HS-5 (cell line): ENCODE measurements at places on chromosomes 3 and 15.

- no peak for DNase-seq
Observed at GRCh38 chr15:68427366-68427765, 4.6 kb downstream of the ITGA11 start.

DNA sequence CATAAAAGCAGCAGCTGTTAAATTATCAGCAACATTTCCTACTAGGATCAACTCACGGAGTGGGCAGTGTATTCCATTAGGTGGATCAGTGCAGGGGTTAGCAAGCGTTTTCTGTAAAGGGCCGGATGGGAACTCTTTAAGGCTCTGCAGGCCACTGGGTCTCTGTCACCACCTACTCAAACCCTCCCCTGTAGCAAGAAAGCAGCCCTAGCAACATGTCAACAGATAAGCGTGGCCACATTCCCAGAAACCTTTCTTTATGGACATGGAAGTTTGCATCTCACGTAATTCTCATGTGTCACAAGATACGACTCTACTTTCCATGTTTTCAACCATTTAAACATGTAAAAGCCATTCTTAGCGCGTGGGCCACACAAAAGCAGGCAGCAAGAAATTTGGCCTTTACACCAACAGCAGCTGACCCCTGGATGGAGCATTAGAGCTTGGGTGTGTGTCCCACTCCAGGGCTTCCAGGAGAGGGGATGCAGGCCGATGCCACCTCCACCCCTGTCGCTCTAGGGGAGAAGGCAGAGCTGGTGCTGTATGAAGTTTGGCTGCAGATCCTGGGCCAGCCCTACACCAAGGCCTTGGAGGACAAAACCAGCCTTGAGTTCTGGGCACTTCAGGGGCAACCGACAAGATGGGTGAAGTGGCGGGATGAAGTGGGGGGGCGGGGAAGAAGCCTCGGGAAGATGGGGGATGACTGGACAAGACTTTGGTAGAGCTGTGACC is 48.2 kb upstream of the CSPG4 start:
- DNase-seq, result no peak

DNA sequence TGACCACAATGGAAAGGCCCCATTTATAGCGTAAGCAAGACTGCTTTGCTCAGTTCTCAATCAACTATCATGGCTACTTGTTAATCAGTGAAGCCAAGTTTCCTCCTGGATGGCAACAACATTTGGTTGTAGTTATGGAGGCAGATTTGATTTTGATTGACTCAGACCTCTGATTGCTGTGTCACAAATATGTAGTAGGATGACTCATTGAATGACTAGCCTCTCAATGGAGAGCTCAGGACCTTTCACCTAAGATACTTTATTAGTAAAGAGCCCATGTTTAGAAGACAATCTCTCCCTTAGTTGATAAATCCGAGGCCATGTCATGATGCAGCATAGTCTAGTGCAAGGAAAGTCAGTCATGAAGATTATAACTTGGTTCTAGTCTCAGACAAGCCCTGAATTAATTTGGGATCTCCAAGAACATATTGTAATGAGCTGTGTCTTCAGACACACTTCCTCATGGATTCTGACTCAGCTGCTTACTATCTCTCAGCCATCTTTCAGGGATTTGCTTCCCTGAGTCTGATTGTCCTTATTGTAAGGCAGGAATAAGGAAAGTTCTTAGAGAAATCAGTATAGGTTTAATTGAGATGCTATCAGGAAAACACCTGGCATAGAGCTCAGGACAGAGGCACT is 397.4 kb upstream of the TMCO5A start:
- DNase-seq, result peak; percentile 91

- peak; percentile 94 for DNase-seq
Observed at GRCh38 chr3:15269091-15269989, 63.0 kb downstream of the SH3BP5 start.

- DNase-seq, result no peak
Observed at GRCh38 chr15:101452572-101452971, 36.9 kb downstream of the PCSK6 start.

DNA sequence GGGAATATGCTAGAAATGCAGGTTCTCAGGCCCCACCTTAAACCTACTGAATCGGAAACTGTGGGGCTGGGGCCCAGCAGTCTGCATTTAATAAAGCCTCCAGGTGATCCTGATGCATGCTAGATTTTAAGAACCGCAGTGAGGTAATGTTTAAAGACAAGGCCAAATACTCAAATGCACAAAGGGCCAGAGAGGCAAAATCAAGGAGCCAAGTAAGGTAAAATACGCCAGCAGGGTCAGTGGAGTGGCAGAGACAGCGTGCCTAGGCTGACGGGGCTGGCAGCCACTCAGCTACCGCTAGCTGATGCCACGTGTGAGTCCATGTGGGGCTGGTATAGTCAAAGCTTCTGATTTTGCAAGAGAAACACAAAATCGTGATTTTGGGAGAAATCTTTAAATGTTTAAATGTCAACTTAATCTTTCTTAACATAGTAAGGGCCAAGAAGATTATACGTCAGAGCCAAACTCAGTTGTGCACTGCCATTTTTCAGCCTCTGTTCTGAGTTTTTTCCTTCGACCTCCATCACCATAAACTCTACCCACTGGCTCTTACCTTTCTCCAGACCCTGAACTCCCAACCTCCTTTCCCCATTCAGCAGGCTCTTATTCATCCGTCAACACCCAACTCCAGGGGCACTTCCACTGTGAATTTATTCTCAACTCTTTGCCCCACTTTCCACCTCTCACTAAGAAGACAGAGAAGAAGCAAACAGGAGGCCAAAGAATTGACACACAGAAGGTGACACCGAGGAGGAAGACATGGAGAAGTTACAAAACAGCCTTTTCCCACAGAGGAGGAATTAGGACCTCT is 136.6 kb upstream of the RAD18 start:
- no peak for DNase-seq

GRCh38 chr3:34504775-34505174 is 706.3 kb downstream of the PDCD6IP start:
- no peak for DNase-seq

GRCh38 chr15:63833021-63833696 is 589 bp downstream of the HERC1 start:
- DNase-seq, result no peak

GRCh38 chr3:124691599-124691998 is 38.7 kb upstream of the UMPS start:
- DNase-seq, result no peak

- no peak for DNase-seq
Observed at GRCh38 chr3:48960841-48961413, 29.1 kb upstream of the P4HTM start.

- DNase-seq, result no peak
Observed at GRCh38 chr15:93288728-93289294, 199.8 kb upstream of the RGMA start.

DNA sequence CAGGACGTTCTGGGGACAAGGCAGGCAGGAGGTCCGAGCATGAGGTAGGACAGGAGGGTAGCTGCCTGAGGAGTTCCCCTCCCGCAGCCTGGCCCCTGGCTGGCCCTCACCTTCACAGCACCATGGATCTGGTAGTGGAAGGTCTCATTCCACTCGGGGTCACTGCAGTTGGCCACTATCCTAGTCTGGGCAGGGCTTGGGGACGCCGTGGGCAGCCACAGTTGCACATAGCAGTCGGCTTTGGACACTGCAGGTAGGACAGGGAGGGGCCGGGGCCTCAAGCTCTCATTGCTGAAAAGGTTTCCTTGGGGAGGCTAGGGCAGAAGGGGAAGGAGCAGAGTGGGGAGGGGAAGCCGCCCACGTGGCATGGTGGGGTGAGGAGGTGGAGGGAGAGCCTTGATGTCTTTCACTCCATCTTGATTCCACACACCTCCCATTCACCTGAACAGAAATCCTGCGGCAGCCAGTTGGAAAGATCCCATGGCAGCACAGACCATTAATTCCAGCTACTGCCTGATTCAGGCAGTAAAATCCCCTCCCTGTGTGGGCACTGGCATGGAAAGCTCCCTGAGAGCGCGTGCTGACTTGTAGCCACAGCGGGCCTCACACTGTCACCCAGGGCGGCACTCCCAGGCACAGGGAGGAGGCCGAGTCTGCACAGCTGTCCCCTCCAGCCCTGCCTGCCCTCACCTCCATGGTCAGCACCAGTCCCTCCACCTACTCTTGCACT is 2.1 kb downstream of the PLA2G4F start:
- DNase-seq, result no peak

- no peak for DNase-seq
Observed at GRCh38 chr15:99029341-99030144, 22.0 kb upstream of the PGPEP1L start.

DNA sequence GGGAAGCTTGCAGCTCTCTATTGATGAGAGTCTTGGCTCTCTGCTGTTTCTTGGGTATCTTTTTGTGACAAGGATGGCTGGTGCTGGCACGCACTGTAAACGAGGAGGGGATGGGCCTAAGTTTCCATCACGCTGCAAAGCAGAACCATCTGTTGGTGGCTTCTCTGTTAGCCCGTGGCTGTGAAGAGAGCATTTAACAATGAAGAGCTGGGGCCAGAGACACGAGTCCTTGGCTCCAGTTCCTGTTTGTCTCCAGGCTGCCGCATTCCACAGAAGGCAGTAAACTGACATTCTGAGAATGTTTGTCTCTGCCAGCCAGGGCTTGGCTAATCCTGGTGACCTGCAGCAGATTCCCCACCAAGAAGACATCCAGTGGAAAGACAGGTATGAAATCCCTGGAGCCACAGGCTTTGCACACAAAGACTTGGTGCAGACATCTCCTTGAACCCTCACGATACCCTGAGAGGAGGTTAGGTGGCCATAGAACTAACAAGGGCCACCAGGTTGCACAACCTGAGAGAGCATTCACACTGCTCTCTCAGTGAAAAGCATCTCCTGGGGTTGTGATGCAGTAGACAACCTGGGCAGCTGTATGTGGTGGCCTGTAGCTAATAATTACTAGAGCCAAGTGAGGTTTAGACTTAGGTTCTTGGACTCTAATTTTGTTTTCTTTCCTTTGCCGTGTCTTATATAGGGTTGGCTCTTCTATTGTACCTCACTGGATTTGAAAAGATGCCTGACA is 130.9 kb downstream of the ASB7 start:
- DNase-seq, result no peak

- no peak for DNase-seq
Observed at GRCh38 chr3:16528106-16528505, 14.6 kb upstream of the RFTN1 start.

DNA sequence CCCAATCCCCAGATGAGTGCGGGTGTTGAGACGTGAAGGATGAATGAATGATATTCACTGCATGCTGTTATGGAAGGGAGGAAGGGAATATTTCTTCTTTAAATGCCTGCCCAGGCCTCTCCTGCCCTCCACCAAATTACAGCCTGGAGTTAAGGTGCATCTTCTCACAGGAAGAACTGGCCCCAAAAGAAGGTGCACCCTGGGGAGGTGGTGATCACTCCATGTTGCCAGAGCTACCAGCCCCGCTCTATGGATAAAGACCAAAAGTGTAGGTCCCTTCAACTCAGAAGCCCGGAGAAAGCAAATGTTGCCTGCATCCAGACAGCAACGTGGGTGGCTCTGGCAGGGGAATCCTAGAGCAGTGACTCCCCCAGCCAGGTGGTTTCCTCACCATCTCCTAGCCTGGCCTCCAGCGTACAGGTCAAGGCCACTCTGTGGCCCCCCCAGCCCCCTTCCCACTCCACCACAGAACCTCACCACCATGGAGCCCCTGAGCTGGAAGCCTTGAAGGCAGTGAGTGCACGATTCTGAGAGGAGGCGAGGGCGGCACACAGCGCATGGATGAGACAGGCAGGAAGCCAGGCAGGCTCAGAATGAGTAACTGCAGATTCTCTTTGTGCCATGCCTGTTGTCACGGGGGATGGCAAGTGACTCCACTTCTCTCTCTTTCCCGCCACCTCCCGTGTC is 3.5 kb upstream of the VIPR1 start:
- DNase-seq, result no peak

- no peak for DNase-seq
Observed at GRCh38 chr3:71131375-71132314, 451.9 kb downstream of the FOXP1 start.

DNA sequence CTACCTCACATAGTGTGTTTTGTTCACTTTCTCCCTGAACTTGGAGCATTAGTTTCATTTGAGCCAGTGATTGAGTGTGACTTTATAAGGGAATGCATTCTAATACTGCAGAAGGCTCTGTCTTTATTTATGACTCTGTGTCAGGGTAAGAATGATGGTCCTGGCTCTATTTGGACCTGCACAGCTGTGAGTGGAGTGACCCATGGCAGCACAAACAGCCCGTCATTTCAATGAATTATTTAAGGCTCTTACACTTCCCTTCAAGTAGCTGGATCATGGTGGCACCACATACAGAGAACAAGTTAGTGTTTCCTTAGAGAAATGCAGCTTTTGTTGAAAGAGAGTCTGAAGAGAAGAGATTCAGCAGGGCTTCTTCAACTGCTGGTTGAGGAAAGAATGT is 16.4 kb downstream of the TMEM108 start:
- DNase-seq, result no peak

DNA sequence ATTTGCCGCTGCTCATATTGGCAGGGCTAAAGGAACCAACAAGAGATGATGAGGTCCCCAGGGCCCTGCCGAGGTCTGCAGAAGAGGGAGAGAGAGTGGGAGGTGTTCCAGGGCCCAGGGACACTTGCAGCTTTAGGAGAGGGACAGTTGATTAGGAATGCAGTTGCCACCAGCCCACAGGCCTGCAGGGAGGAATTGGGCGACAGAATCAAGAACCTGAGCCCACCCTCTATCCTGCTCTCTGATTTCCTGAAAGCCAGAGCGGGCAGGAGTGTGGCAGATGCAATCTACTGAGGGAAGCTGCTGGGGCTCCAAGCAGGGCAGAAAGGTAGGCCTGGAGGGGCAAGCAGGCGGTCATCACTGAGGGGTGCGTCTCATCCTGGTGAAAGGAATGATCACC is 12.1 kb upstream of the PRR23E start:
- no peak for DNase-seq

GRCh38 chr3:9384141-9384828 is 13.1 kb upstream of the SETD5 start:
- DNase-seq, result no peak

DNA sequence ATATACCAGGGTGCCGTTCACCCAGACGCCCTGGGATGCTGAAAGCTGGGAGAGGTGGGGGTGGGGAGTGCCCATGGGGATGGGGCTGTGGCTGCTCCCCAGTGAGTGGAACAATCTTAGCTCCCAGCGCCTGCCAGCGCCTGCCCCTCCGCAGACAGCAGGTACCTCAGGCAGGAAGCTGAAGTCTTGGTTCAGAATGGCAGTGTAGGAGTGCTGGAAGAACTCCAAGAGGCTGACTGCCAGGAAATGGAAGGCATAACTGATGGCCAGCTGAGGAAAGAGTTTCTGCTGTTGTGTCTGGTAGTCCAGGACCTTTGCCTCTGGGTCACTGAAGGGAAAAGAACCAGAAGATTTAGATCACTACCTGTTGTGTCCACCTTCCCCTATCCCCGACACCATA is 8.4 kb downstream of the ACOX2 start:
- DNase-seq, result no peak

DNA sequence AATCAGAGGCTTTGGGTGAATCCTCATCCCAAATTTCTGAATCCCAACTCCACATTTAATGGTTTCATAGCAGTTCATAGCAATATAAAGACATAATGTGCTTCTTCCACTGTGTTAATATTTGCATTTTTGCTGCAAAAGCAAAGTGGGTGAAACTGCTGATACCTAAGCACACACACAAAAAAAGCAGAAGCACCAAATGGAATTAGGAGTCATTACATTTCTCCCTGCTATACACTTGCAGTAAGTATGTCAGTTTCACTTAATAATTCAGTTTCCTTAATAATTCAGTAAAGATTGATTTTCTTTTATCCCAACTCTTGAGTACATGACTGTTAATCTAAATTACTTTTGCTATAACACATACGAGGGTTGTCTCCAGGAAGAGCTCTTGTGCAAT is 48.9 kb upstream of the ALCAM start:
- no peak for DNase-seq
